Brain (organoid and tissue), 16 donors: ENCODE measurements at places on chromosomes 6 and 20.

DNA sequence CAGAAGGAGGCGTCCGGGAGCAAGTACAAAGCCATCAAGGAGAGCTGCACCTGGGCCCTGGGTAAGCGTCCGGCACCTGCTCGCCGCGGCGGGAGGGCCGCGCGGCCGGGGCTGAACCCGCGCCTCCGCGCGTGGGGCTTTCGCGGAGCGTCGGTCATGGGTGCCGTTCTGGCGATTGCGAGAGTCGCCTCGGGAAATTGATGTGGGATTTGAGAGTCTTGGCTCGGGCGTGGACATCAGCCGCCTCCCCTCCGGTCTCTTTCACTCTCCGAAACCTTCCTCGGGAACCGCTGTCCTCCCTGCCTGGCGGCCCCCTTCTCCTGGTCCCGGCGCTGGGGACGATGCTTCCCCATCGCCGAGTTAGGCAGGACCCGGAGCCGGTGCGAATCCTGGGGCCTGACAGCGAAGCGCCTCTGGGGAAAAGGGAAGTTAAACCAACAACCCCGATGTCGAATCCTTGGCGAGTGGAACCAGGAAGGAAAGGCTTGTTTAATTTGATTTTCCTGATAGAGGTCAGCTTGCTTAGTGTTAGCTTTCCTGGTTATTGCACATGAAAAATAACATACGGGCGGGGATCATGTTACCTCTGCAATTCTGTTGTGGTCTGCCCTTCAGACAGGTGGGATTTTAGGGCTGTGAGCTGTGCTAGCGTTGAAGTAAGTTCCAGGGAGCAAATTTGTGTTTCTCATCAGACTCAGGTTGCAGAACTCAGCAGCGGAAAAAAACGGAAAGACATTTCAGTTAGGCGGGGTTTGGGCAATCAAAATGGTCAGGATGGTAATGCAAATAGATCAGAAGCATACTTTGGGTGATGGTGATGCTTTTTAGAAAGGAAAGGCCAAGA lies 594 bp downstream of the ARFGEF3 start:
- peak; percentile 67 for DNase-seq

DNA sequence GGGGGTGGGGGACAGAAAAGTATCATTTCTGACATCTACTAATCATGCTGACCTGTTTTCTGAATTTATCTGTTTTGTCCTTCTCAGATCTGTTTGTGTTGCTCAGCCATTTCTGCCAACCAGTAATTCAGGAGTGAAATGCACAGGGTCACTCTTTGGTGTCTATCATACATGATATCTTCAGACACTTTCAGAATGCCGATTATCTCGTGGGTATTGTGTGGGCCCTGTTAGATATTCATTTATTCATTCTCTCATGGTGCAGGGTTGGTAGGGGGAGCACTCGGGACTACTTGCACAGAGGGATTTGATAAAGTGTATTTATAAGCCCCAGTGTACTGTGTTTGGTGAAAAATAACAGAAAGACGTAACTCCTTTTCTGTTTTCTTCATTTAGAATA lies 101.2 kb upstream of the CITED2 start:
- peak; percentile 87 for DNase-seq

DNA sequence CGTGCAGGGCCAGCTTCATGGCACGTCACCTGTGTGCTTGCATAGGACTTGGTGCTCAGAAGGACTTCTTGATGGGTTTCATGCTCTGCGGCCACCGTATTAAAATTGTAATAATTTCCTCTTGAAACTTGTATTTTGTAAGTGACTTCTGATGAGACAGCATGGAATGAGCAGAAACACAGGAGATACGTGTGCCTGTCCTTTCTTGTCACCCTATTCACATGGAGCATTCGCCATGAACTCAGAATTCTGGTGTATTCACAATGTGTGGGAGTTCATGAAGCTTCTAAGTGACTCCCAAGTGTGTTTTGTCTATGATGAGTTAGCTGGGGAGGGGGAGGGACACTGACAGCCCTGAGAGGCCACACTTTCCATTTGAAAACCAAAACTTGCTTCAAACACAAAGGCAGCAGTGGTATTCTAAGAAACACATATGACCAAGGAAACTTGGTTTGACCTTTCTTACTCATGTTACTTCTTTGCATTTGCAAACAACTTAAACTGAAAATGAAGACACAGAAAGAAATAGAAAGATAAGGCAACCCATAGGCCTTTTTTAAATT lies 92.1 kb upstream of the NEDD9 start:
- no peak for DNase-seq

- peak; percentile 82 for DNase-seq
These were observed 127.3 kb upstream of the DTNBP1 start for GRCh38 chr6:15790116-15790515.

DNA sequence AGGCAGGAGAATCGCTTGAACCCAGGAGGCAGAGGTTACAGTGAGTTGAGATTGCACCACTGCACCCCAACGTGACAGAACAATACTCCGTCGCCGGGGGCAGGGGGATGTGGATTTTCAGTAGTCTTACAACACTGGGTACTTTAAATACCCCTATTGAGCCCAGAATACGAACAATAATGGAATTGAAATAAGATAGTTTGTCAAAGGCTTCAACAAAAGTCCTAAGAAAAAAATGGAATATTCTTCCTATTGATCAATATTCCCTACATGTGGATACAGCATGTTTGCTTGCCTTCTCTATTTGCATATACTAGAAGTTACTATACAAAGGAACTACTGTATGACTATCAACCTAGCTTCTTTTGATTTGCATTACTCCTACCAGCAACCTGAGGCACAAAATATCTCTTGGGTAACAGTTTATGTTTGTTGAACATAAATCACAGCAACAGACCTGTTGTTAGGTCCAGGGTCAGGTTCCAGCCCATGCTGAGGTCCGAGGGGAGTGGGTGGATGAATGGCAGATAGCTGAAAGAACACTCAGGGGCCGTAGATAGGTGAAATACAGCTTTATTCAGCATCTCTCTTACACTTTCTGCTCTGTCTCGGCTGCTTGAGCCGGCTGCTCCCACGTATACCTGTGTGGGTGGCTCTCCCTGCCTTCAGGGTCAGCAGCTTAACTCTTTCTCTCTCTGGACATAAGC lies 23.8 kb downstream of the MAN1A1 start:
- no peak for DNase-seq

- DNase-seq: peak; percentile 55
These were observed 103.9 kb downstream of the OLIG3 start for GRCh38 chr6:137390334-137390733.

DNA sequence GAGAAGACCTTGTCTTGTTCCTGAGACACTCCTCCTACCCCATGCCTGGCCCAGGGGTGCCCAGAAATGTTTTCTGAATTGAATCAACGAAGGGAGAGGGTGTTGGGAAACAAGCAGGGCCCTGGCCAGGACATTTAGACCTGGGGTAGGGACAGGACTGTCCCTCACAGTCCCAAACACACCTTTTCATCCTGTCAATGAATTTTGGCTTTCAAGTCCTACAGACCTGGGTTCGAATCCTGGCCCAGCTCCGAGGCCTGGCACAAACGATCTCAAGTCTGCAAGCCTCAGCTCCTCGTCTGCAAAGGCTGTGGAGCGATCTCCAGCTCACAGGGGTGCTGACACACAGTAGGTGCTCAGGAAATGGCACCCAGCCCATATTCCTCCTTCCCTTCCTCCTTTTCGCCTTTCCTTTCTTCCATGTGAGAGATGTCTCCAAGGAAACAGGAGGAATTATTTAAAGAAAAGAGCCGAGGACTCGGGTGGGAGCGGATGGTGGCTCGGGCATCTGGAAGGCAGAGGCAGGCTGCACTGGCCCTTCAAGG lies 7.3 kb upstream of the DLGAP4 start:
- no peak for DNase-seq

DNA sequence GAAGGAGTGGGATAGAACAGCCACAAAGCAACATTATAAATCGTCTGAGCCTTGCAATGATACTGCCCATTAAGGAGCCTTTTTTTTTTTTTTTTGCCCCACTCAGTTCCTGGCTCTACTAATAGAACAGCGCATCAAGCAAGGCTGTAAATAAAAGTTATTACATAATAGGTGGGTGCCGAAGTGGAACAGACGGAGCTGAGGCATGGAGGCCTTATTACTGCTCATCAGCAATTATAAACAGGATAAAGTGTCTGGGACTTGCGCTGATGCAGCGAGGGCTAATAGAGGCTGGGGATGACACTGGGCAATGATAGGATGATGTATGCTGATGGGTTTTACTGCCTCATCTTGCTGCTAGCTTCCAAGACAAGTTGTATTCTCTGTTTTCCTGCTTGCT lies 272.1 kb downstream of the ZFAND3 start:
- DNase-seq: no peak

DNA sequence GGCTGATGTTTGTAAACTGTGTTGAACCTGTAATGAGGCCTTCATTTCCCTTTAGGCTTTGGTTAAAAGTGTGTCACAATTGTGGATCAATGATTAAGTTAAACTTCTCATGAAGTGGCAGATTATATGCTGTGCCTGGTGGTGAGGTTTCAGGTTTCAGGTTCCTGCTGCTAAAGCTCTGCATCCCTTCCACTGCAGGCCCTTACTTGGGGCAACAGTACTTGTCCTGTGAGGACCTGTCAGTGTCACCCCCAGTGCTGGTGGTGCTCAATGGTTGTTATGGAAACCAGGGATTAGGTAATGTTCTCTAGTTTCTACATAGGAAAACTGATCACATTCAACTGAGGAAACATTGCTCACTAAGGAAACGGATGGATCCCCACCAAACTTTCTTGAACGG lies 18.5 kb downstream of the RPP21 start:
- DNase-seq: no peak

DNA sequence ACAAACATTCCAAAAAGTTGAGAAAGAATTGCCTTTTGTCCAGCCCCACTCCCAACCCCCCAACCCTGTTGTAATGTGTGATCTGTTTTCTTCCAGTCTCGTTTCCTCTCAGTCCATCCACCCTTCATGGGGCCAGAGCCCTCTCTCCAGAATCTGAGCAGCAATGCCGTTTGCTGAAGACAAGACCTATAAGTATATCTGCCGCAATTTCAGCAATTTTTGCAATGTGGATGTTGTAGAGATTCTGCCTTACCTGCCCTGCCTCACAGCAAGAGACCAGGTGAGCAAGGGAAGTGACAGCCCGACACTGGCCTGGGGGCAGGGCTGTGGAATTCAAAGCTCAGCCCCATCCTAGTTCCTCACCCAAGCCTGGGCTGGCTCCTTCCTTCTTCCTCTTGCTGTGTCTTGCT lies 7.8 kb downstream of the MAVS start:
- no peak for DNase-seq

DNA sequence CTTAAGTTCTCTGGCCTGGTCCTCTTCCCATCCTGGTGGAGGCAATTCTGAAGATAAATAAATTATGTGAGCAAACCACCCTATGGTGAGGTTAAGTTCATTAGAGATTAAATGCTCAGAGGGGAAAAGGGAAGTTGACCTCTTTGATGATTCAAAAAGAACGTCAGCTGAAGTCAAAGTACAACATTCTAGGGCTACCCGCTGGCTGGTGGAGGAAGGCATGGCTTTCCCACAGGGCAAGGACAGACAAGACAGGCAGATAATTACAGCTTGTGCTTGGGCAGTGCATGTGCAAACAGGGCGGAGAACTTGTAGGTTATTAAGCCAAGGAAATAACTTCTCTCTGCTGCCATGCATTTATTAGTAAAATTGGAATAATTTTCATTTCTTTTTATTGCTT lies 91.0 kb upstream of the SLC24A3 start:
- no peak for DNase-seq

DNA sequence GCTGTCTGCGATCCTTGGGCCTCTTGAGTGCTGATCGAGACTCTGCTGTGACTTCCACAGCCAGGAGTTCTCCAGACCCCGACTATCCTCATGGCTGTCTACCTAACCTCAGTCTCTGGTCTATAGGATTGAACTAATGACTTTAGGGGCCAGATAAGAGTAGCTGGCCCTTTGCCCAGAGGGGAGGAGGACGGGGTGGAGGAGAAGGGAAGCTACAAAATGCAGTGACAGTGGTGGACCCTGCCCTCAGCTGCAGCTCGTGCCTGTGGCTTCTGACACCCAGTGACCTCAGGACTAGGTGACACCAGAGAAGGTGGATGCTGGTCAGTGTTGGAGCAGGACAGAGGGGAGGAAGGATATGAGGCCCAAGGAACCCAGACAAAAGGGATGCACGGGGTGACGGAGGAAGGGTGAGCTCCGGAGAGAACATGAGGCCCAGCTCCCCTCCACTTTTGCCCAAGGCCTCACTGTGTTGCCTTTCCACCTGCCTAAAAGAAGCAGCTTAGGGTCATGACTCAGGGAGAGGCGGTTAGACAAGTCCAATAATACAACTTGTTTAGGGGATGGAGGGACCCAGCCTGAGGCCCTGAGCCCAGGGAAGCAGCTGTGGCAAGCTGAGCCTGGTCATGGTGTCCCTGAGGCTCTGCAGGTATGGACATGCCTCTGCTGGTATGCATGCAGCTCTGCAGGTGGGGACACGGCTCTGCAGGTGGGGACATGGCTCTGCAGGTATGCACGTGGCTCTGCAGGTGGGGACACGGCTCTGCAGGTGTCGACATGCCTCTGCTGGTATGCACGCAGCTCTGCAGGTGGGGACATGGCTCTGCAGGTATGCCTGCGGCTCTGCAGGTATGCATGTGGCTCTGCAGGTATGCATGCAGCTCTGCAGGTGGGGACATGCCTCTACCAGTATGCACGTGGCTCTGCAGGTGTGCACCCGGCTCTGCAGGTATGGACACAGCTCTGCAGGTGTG lies 67.7 kb downstream of the SYNJ2 start:
- DNase-seq: no peak

DNA sequence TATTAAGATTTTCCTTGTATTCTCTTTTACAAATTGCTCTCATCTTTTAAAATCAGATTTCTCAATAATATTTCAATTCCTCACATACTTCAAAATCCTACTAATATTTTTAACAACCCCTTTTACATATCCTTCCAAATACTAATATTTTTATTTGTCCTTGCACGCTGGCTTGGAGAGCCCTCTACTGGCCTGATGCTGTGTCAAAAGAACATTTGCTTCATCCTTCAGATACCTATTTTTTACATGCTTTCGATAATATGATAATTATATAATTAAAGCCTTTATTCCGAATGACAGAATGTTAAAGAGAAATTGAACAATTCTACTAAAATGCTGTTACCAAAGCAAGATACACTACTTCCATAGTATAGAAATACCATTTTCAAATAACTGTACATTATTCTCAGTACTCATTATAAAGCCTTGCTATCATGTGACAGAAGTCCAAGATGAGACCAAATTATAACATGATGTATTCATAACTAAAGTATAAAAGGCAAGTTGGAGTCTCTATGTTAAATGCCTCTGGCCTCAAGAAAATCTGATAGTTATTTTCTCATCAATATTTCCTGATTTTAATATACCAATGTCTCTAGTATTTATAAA lies 39.0 kb upstream of the PLN start:
- peak; percentile 81 for DNase-seq

GRCh38 chr20:54058420-54059139 lies 11.8 kb downstream of the BCAS1 start:
- DNase-seq: no peak

DNA sequence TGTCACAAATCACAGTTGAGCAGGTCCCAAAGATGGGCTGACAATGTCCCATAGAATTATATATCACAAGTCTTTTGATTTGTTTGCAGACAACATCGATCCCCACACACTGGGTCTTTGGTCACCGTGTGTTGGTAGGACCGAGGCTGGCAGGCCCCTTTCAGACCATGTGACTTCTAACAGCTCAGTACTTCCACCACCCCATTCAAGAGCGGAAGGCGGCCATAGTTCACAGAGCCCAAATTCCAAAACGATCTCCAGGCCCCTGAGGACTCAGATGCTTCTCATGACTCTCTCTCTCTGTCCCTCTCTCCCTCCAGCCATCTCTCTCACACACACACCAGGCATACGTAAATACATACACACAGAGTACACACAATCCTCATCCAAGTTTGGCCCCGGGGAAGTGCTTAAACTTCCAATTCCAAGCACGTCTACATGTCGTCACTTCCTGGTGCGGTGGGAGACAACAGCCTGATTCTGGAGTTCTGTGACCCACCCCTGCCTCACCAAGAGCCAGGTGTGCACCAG lies 155.9 kb upstream of the INSM1 start:
- DNase-seq: no peak
